ENCODE measurements at places on chromosomes 7 and 10.

GRCh38 chr10:32207544-32207943 lies 139.4 kb downstream of the EPC1 start:
- peak; percentile 50 for DNase-seq

GRCh38 chr7:158795272-158795671 lies 34.0 kb downstream of the ESYT2 start:
- no peak for DNase-seq

DNA sequence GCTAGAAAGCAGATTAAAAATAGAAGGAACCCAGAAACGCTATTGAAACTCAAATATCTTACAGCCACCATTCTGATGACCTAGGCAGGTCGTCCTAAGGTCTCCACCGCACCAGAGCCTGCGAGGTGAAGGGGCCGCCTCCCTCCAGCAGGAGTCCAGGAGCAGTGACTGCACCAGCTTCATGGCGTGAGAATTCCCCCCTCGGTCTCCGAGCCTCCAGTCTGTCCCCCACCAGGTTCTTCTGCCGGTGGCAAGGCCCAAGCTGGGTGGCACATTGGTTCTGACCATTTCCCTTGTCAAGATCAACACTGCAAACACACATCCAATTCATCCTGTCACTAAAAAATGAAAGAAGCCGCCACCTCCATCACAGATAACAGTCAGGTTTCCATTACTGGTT lies 98.7 kb downstream of the DIP2C start:
- DNase-seq, result no peak

DNA sequence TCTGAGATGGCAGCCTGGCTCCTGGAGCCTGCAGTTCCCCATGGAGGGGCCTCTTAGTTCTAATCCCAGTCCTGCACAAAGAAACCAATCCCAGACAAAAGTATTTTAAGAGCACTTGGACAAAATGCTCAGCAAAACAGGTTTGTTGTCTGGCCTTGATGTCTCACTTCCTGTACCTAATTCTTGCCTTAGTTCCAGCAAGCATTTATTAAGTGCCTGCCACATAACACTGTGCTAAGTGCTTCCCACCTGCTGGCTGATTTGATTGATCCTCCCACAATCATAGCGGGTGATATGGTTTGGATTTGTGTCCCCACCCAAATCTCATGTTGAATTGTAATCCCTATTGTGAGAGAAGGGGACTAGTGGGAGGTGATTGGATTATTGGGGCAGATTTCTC lies 65.7 kb upstream of the HABP2 start:
- DNase-seq, result no peak

- peak; percentile 47 for DNase-seq
Measured at GRCh38 chr10:71212318-71213126, at the start of gene UNC5B. Gene UNC5B, plus strand, starts transcription at chr10:71212570. Its CDS starts 416 bp downstream, at chr10:71212986.
